ENCODE measurements at places on chromosomes 6 and 20. TPM values are rescaled to one million over a fixed set of nuclear protein-coding genes. Genes with fewer than 3 reads are reported as not detected.

ANKRD66 gene
- total RNA-seq = not detected

PTPRT gene
- total RNA-seq = 0.03 TPM

TRIM10 gene
- total RNA-seq = 0.08 TPM

BANF2 gene
- total RNA-seq = not detected

BACH2 gene
- total RNA-seq = 8.4 TPM

ARHGAP40 gene
- total RNA-seq = not detected

ENPP1 gene
- 3.3 TPM for total RNA-seq

TNXB gene
- 59.9 TPM for total RNA-seq

MYB gene
- 0.24 TPM for total RNA-seq

TRAPPC3L gene
- total RNA-seq = 0.16 TPM

LINC00237 gene
- not detected for total RNA-seq

DUSP22 gene
- 49.2 TPM for total RNA-seq

IMPG1 gene
- total RNA-seq = not detected

TINAG gene
- total RNA-seq = 0.70 TPM

BPIFB4 gene
- total RNA-seq = not detected

AARS2 gene
- 7.8 TPM for total RNA-seq

DZANK1 gene
- total RNA-seq = 0.38 TPM

FOXP4 gene
- 20.3 TPM for total RNA-seq

PRR18 gene
- 0.13 TPM for total RNA-seq

SIRPB2 gene
- total RNA-seq = 2.2 TPM

Data from cardiac septum (tissue), 1 donor.